ENCODE measurements at places on chromosomes 6 and 20.

DNA sequence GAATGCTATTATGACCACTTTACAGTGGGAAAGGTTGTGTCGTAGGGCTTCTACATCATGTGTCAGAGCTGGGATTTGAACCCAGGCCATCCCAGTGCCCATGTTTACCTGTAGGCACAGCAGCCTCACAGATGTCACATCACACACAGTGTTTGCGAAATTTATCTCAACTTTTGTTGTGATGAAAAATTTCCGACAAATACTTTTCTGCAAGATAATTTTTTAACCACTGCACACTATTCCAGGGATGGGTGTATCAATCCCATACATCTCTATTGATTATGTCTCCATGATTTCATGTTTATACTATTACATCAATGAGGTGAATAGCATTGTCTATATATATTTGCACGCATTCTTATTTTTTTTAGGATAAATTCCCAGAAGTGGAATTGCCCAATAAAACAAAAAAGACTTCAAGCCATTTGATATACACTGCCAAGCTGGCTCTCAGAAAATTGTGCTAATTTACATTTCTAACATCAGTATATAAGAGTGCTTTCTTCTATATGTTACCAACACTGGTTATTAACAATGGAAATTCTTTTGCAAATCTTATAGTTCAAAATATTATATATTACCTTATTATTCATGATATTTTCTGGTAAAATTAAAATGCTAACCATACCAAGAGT, 189.1 kb upstream of the ZNF217 start:
- DNase-seq, result no peak

DNA sequence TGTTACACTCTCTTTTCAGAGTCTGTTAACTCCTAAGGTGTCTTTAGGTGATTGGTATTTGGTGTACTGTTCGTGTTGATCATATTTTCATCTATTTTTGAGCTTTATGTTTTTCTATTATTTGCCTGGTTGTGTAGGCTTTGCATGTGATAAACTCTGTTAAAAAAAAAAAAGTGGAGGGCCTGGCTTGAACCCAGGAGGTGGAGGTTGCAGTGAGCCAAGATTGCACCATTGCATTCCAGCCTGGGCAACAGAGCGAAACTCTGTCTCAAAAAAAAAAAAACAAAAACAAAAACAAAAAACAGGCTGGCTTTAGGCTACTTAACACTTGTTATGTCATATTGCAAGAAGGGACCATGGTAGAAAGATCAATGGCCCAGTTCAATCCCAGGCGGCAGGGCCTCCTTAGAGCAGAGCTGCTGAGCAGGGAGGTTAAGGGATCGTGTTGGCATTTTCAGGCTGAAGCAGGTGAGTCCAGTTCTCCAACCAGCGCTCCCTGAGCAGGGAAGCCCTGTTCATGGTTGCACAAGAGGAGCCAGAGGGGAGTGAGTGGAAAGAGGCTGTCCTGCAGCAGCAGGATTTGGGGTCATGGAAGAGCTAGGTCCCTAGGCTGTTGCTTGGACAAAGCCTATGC, 8.5 kb downstream of the PYGB start:
- no peak for DNase-seq

- no peak for DNase-seq
These were observed 226.6 kb downstream of the COL12A1 start for GRCh38 chr6:74979065-74979766.

DNA sequence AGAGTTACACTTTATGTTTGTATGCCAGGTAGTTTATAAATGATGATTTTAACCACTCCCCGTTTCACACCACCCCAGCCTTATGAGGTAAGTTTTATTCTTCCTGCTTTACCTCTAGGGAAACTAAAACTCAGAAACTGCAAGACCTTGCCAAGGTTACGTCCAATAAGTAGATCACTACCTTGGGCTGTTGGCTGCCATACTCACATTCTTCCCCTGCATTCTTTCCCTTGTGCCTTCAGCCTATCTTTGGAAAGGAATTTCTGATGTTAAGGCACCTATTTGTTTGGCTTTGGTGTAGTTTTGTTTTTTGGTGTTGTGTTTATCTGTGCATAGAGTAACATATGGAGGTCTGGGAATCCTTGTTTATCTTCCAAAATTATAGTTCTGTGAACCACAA, 122.1 kb downstream of the UST start:
- DNase-seq, result no peak

- no peak for DNase-seq
These were observed 11.0 kb downstream of the PANK2 start for GRCh38 chr20:3900187-3900604.

DNA sequence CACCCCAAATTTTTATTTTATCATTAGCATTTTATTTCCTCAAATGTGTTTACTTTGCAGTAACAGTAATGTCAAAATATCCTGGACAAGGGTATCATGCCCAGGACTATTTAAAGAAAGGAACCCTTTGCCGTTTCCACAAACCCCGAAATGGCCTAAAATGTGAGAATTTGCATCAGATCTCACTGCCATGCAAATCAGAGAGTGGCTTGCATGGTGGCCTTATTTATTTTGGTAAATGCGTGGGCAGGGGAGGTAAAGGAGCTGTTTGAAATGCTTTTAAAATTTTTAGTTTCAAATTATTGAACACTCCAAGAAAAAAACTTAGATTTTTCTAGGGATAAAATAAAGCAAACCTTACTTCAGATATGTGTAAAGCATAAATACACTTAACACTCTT, 43.8 kb downstream of the ADAT2 start:
- DNase-seq, result no peak

DNA sequence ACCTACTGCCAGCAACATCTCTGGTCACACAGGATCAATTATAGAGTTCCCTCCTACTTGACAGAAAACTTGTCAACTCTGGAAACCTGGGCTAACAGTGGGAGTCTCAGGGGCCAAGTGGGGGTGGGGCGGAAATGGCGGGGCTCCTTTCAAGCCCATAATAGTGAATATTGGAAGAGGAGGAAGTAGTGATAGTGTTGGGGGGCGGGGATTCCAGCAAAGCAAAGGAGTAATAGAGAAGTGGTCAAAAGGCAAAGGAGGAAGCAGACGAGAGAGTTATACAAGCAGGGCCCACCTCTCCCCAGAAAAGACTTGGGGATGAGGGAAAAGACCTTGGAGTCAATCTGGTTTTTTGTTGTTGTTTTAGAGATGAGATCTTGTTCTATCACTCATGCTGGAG, 2.1 kb downstream of the DEF6 start:
- no peak for DNase-seq

- DNase-seq, result no peak
These were observed 108.0 kb downstream of the ADGRG6 start for GRCh38 chr6:142409794-142410193.

DNA sequence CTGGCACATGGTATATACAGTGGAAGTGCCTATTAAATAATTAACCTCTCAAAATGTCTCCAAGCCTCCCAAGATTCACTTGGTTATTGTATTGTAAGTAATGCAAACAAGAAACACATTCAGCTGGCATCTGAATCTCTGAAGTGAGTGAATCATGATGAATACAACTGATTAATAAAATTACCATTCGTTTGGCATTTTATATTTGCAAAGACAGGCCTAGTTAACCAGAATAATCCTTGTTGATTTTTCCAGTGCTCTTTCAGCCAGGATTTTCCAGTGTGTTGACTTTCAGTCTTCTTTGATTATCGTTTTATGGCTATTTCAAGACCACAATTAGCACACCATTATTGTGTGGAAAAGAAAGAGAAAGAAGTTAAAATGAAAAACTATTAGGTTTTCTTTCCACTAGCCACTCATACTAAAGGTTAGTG, 20.3 kb downstream of the SLC22A2 start:
- no peak for DNase-seq

DNA sequence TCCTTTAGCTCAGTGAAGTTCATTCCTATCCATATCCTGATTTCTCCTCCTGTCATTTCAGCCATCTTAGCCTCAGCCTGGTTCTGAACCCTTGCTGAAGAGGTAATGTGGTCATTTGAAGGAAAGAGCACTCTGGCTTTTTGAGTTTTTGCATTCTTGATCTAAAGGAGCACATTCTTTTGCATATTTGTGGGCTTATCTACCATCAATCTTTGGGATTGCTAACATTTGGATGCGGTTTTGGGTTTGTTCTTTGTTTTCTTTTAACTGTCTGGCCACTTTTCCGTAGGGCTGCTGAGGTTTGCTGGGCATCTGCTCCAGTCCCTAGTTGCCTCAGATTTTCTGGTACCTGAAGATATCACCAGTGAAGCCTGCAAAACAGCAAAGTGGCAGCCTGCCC, 238.3 kb downstream of the EPM2A start:
- no peak for DNase-seq

DNA sequence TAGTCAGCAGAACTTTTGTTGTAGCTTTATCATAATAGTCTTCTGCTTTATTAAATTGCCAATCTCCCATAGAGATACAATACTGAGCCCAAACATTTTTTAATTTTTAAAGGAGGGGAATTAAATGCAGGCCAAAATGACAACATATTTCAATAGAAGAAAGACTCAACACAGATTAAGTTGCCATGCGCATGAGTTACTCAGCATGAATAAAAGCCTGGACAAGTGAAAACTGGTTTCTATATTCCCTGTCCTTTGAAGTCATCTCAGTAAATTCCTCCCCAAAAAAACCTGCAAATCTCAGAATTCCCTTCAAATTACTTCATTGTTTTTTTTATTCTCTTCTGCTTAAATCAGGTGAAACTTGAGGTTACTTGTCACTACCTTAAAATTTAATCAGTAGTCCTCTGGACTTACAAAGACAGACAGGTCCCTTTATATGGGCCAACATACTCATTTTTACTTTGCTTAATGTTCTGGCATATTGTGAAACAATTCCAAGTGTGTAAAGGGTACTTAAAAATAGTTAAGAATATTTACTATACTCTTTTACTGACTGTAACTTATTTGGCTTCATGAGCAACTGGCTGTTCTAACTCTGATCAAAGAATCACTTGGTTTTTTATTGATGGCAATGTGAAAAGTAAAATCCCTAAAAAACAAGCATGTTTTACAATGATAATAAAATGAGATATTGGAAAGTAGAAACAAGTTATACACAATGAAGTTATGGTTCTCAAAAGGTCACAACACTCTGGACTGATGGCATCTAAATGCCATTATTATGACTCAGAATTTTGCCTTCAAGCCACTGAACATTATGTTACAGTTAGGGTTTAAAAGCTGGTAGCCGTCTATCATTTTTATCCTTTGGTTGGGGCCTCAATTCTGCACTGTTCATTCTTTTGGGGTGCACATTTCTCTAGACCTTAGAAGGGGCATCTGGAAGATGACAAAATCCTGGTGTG, 49.9 kb upstream of the COL21A1 start:
- no peak for DNase-seq

GRCh38 chr20:47354714-47355488, 1.6 kb downstream of the ZMYND8 start:
- no peak for DNase-seq
